Hematopoietic multipotent progenitor cell treated with erythropoietin and hydrocortisone succinate and interleukin-3 and kit ligand, for 4 days (in vitro differentiated cells): ENCODE measurements at places on chromosomes 2 and 18.

DNA sequence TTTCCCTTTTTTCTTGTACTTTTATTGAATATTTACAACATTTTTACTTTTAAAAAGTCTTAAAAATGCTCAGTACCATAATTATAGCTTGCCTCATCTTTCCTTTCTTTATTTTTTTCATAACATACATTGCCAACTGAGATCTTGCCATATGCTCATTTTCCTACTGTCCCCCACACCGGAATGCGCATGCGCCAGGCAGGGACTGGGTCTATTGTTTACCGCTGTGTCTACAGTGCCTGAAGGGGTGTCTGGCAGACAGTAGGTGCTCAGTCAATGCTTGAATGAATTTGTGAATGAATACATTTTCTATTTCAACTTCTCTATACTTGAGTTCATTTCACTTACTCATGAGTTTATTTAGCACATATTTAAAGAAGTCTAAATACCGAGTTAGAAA is 158.0 kb downstream of the CYP26B1 start:
- DNase-seq = no peak

GRCh38 chr2:147076634-147077033 is 768.2 kb upstream of the ACVR2A start:
- no peak for DNase-seq

- DNase-seq = no peak
Measured at GRCh38 chr18:12085786-12086185, 7.9 kb upstream of the ANKRD62 start.

- no peak for DNase-seq
Measured at GRCh38 chr2:127597046-127597983, 48.6 kb upstream of the GPR17 start.

GRCh38 chr2:180983468-180984242 is 3.2 kb downstream of the UBE2E3 start:
- peak; percentile 85 for DNase-seq

DNA sequence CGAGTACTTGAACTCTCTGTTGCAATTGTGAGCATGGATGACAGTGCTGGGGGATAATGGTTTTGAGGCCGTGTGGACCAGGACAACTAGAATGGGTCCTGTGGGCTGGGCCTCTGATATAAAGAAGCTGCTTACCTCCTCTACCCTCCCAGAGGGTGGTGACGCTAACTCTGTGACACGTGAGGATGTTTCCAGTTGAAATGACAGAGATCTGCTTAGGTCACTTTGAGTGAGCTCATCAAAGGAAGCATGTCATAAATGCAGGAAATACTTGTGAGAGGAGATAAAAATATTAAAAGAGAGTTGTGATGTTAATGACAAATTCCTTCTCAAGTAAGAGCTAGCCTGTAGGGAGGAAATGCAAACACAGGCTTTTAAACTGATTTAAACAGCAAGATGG is 16.4 kb downstream of the RMC1 start:
- DNase-seq = peak; percentile 24

DNA sequence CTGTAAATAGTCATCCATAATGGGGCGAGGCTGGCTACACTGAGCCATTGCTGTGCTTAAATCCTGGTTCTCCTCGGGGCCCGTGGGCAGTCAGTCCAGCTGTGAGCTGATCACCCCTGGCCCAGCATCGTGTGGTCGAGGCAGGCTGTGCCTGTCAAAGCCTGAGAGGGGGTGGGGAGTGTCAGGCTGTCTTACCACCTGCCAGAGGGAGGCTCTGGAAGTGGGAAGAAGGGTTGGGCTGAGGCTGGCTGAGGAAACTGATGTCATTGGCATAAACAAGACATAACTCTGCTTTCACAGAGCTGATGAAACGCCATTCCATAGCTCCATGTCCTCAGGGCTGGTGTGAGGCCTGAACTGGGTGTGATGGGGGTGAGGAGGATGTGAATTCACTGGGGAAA is 49.7 kb downstream of the KLHL29 start:
- DNase-seq = no peak

- DNase-seq = no peak
Measured at GRCh38 chr2:46977899-46978298, 62.3 kb upstream of the MCFD2 start.

GRCh38 chr2:85772841-85773491 is 19.2 kb downstream of the ATOH8 start:
- DNase-seq = no peak

DNA sequence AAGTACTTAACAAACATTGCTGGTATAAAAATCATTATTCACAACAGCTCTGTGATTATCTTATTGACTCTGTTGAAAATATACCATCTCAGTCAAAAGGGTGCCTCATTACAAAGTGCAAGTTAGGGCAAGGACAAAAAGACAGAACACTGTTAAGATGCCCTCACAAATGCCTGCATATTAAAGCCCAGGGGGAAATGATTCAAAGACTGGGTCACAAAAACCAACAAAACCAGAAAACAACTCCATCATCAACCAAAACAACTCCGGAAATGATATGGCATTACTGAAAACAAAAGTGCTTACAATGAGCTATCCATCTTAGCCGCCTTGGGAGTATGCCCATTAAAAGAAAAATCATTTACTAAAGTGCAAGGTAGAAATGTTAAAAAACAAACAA is 9.9 kb downstream of the PLA2R1 start:
- DNase-seq = no peak
